Tongue (tissue), 3 donors: ENCODE measurements at places on chromosomes 1 and 21. TPM values are rescaled to one million over a fixed set of nuclear protein-coding genes. Genes with fewer than 3 reads are reported as not detected.

GRCh38 chr1:26016953-26017545 lies 4.5 kb upstream of the EXTL1 start:
- no peak for DNase-seq

DNA sequence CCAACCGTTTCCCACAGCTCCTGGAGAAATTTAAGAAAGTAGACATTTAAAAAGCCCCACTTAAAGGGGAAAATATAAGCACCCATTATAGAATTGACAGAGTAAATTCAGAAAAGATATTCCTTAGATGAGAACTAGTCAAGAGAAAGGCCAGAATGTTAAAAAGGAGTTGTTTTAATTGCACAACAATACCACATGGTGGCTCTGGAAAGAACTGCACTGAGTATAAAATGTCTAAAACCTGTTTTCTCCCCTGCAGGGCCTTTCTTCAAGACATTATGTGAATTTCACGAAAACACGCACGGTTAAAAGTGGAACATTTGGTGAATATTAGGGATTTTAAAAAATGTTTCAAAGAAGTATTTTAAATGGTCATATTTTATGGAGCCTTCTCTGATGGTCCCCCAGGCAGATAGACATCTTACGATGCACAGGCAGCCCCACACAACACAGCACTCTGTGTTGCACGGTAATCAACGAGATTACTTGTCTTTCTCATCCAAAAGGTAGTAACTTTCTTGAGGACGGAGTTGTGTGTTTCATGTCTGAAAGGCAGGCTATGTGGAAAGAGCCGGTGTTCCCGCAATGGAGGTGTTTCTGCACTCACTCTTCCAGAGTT lies 101.9 kb downstream of the PRRX1 start:
- DNase-seq, result peak; percentile 66

The ELAVL4 gene
- 0.41 TPM for total RNA-seq

DNA sequence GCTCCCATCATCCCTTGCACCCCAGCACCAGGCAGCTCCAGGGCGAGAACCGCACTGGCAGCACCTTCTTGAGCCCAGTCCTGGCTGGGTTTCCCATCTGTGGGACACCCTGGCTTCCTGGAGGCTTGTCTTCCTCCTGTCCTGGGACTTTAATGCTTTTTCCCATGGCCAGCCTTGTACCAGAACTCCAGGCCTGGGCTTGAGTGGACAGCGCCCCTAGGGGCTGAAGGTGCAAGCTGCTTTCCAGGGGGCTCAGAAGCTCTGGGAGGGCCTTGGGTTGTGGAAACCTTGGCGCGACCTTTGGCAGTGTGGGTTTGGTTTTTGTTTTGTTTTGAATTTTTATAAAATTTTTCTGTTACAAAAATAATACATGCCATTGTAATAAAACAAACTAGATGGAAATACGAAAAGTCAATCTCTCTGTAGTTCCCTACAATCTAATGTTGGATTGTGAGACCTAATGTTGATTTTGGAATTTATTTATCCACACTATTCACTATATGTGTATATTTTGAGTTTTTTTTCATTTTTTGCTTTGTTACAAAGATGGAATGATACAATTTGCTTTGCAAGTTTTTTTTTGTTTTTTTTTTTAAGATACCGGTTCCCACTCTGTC lies 33.8 kb upstream of the RPL11 start:
- peak; percentile 61 for DNase-seq

- no peak for DNase-seq
Observed at GRCh38 chr1:89931964-89932363, 62.9 kb upstream of the ZNF326 start.

The POU3F1 gene
- total RNA-seq, result 1.5 TPM

The CFHR1 gene
- not detected for total RNA-seq

The VHLL gene
- total RNA-seq, result not detected

GRCh38 chr1:6513320-6513801 lies 21.9 kb upstream of the PLEKHG5 start:
- no peak for DNase-seq

DNA sequence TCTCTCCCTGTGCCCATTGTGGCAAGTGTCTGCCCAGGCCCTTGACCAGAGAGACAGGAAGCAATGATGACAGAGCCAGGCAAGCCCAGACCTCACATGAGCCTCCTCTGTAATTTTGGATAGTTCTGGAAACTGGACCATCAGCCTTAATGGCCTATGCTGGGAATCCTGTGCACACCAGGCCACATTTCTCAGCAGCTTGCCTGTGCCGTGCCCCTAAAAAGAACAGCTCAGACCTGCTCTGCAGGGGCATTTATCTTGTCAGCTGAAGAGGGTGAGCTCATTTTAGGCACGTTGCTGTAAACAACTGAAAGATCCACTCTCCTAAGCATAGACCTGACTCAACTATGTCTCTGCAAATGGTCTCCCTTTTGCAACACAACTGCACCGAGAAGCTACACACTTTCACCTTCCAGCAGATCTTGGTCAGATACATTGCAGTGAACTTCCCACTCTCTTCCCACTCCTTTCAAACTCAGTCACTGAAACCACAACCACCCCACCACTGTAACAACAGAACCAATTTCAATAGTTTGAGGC lies 53.5 kb upstream of the BACH1 start:
- no peak for DNase-seq

The PHC2 gene
- total RNA-seq, result 75.1 TPM

DNA sequence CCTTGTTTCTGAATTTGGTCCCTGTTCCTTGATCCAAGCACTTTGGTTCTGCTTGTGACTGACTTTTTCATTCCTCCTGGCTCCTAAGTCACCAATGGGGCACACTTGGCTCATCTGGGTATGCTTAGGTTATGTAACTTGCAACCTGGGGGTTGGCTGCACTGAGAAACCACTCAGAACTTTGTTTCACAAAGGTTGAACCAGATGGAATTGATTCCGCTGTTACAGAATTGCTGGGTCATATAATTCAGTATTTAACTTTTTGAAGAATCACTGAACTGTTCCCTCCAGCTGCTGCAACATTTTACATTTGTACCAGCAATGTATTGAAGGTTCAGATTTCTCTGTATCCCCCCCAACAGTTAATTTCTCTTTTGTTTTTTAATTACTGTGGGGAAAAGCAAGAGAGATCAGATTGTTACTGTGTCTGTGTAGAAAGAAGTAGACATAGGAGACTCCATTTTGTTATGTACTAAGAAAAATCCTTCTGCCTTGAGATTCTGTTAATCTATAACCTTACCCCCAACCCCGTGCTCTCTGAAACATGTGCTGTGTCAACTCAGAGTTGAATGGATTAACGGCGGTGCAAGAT lies 9.6 kb upstream of the NVL start:
- DNase-seq, result no peak

DNA sequence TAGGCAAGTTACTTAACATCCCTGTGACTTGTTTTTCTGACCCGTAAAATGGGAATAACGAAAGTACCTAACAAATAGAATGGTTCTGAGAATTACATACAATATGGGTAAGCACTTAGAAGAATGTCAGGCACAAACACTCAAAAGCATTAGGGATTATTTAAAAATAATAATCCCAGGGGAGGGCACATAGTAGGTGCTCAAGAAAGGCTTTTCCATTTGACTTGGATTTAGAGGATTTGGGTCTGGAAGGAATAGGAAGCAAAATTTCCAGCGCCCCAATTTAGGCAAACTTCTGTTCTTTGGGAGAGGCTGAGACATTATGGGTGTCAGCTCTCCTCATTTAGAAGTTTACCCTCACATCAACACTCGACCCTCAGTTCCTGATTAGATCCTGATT lies 115.5 kb downstream of the SYF2 start:
- DNase-seq, result no peak

- DNase-seq, result no peak
Observed at GRCh38 chr21:31397939-31398338, 53.9 kb upstream of the TIAM1 start.

DNA sequence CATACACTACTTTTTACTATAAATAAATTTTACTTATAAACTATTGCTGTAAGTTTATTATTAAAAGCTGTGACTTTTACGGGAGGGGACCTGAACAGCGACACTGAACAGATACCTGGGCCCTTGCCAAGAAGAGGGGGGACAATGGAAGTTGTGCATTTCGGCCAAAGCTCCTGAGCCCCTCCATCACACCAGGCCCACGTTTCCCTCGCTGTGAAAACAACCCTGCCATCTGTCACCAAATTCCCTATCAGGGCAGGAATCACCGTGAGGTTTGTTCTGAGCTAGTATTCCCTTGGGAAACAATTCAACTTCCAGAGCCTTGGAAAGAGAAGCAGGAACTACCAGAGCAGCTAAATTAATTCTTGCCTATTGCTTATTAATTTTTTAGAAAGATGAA lies 37.0 kb downstream of the VTCN1 start:
- DNase-seq, result no peak

GRCh38 chr1:39592069-39592468 lies 15.5 kb upstream of the PABPC4 start:
- no peak for DNase-seq

GRCh38 chr1:230398856-230399255 lies 27.3 kb downstream of the PGBD5 start:
- DNase-seq, result no peak

- DNase-seq, result no peak
Observed at GRCh38 chr1:199029855-199030254, 391.0 kb downstream of the PTPRC start.

The CCDC185 gene
- total RNA-seq, result not detected

- peak; percentile 63 for DNase-seq
Observed at GRCh38 chr1:165235155-165235776, 121.2 kb downstream of the LMX1A start.

The SH3D21 gene
- 5.4 TPM for total RNA-seq

DNA sequence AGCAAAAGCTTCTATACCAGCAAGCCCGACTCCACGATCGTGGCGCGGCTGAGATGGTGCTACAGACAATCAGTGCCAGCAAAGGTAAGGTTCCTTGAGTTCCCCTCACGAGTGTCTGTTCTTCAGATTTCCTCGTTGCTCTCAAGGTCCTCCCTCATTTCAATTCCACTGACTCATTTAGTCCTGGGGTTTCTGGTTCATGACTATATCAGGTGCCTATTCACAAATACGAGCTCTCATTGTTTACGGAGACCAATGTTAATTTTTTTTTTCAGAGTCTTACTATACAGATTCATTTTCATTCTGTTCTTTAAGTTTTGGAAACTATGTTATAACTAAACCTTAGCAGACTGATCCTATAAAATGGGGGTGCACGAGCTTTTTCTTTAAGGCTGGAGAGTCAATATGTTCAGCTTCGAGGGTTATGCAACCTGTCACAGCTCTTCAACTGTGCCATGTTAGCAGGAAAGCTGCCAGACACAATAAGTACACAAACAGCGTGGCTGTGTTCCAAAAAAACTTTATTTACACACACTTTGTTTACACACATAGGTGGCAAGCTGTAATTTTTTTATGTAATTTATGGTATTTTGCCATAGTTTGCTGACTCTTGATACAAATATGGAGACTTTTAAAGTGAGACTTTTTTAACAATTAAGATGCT lies 134.3 kb downstream of the ZP4 start:
- no peak for DNase-seq

The ZNF678 gene
- 50.0 TPM for total RNA-seq

DNA sequence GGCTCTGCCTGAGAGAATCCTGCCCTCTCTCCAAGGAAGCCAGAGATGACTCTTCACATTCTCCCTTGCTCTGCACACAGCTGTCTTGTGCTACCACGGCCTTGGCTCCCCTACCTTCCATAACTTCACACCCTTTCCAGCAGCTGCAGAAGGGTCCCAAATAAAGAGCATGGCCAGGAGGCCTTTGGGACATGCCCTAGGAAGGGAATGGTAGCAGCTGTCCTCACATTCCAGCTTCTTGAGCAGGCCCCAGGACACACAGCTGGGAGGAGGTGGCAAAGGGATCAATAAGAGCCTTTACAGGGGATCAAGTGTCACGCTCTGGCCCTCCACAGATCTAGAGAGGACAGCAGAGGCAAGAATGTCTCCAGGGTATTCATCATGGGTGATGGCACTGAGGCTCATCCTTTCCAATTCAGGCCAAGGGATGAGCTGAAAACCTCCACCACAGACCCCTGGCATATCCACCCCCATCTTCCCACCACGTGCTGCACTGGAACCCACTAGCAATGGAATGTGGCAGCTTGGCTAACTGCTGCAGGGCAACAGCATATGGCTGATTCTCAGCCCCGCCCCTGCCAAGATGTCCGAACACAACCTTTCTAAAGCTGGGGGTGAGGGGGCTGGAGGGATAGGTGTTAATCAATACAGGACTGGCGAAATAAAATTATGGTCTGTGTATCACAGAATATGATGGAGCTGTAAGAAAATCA lies 17.8 kb upstream of the RAB29 start:
- peak; percentile 81 for DNase-seq

DNA sequence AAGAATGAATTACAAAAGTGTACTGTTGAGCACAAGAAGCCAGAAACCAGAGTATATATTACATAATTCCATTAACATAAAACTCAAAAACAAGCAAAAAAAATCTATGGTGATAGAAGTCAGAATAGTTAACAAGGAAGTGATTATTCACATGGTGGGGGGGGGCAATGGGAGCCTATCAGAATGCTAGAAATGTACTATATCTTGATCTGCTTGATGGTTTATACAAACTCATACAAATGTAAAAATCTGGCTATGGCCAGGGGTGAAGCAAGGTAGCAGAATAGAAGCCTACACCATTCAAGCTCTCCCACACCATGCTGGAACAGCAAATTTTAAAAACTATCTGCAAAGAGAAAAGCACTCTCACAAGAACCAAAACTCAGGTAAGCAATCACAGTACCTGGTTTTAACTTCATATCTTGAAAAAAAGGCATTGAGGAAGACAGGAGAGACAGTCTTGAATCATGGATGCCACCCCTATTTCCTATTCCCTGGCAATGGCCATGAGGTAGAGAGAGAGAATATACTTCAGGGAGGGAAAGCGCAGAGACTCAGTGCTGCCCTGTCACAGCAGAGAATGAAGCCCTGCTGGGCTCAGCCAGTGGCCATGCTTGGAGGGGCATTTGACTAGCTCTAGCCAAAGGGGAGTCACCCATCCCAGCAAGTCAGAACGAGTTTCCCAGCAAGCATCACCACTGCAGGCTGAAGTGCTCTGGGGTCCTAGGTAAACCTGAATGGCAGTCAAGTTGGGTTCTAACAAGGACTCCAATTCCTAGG lies 73.8 kb downstream of the CDC42BPA start:
- DNase-seq, result no peak

DNA sequence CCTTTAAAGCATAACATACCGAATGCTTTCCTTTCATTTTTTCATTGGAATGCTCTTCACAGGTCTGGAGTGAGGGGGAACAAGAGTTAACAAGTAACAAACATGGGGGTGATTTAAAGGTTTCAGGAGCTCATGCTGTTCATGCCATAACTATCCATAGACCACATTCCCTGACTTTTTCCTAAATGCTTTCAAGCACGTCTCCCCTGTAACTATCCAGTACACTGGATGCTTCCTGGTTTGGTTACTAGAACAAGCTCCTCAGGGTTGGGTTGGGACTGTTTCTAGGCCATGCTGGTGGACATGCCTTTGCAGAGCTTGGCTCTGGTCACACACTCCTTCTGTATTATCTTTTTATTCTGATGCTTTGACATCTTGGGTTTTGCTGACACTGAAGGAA lies 38.6 kb downstream of the KCNK1 start:
- DNase-seq, result no peak

DNA sequence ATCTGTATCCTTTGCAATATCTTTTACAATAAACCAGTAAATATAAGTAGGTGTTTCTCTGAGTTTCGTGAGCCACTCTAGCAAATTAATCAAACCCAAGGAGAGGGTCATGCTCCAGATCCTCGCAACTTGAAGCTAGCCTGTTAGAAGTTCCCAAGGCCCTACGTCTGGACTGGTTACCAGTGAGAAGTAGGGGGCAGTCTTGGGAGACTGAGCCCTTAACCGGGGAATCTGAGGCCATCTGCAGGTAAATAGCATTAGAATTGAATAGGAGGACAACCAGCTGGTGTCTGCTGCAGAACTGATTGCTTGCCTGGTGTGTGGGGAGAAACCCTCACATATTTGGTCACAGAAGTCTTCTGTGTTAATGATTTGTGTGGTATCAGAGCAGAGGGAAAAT lies 190.5 kb downstream of the RYR2 start:
- no peak for DNase-seq

The LCE6A gene
- total RNA-seq, result not detected
